ENCODE measurements at places on chromosomes 11 and 22.

DNA sequence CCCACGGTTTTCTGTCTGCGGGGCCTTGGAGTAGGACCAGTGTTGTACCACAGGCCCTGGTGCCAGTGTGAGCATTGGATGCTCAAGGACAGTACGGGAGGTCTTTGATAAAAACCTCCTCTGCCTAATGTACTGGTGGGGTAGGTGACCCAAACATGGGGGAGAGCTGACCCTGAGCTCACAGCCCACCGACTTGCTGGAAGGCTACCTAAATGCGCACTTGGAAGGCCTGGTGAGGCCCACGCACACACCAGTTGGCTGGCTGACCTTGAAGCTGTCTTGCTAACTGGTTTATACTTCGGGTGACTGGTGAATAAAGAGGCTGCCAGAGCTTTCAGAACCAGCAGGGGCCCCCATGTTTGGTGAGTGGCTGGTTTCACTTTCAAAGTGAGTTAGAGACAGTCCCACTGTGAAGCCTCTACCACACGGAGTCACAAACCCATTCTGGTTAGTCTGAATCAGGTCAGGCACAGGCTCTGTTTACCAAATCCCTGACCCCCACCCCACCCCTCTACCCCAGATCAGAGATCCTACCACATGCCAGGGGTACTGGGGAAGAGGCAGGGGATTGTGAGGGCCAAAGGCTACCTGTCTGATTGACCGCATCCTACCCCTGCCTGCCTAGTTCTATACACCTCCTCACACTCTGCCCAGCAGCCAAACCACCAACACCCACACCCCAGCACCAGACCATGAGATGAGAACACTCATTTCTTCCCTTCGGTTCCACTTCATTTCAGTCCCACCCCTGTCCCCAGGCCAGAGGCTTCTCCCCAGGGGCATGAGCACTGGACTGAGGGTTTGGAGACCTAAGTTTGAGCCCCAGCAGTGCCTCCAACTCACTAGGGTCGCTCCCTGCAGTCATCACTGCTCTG, 12.7 kb upstream of the IL2RB start:
- DNase-seq: no peak

DNA sequence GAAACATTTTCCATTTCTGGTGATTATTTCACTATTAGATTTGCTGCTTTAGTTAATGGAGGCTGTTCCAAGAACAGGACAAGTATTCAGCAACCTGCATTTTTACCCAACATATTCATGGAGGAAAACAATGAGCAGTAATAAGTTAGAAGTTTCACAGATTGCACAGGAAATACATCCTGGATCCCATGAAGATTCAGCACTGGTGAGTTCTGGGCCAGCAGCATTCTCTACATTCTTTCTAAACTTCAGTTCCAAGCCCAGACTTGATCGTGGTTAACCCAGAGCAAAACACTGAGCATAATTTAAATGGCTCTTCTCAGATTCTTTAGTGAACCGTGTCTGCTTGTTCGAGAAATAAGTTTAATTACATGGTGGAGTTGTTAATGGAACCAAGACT, 3.8 kb downstream of the FJX1 start:
- no peak for DNase-seq

DNA sequence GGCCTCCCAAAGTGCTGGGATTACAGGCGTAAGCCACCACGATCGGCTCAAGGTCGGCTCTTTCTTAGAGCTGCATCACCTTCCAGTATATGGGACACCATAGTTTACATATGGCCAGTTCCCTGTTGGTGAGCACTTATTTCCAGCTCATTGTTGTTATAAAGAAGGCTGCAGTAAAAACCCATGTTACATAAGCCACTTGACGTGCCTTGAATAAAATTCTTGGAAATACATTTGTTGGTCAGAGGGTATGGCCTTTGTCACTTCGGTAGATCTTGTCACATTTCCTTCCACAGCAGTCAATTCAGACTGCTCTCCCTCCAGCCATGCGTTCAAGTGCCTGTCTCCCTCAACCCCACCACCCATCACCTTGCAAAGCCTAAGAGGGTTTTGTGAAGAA, 92.9 kb downstream of the PRR5L start:
- no peak for DNase-seq

DNA sequence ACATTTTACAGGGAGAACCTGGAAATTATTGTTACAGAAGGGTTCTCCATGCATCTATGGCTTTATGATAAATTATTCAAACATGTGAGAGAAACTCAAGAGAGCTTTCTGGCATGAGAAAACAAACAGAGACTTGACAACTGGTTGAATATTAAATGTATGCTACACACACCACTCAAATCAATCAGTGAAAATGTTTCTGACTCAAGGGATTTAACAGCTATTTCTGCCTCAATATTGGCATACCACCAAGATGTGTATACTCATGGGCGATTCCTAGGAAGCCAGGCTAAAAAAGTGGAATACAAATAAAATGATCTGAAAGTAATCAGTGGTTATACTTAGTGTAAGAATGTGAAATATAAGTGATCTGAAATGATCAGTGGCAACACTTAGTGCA, 15.8 kb upstream of the OR51T1 start:
- DNase-seq: no peak

DNA sequence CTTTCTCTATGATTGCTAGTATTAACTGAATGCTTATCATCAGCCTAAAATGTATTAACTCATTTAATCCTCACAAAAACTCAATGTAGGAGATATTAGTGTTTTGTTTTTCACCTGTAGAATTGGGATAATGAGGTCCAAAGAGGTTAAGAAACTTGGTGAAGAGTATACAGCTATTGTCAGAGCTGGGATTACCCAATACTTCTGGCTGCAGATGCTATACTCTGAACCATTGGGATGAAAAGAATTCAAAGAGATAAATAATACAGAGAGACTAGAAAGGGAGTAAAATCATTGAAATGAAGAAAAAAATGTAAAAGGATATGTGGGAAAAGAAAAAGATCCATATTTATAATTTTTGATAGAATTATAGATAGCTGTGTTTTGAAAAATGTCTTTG, 137.1 kb downstream of the TRPC6 start:
- no peak for DNase-seq

- DNase-seq: no peak
Measured at GRCh38 chr11:93274851-93275250, 55.7 kb upstream of the DEUP1 start.

DNA sequence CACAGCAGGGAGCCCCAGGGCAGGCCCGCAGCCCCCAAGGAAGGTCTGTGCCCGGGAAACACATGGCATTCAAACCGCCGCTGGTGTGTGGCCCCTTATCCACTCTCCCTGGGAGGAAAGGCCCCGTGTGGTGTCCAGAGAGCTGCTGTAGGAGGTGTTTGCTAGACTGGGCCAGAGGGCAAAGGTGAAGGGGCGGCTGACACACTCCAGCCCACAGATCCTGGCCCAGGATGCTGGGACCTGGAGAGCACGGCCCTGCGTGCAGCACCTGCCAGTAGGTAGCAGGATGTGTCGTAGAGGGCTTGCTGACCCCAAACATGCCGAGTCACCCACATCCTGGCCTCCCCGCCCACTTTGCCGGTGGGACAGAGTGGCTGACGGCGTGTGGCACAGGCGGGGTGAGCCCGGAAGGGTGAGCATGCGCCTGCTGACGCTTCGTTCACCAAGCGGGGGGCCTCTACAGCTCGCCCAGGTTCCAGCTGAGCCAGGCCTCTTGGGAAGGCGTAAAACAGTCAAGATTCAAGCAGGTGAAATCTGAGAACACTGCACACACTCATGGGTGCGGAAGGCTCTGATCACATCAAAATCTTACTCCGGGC, 11.0 kb downstream of the OSBPL5 start:
- no peak for DNase-seq

DNA sequence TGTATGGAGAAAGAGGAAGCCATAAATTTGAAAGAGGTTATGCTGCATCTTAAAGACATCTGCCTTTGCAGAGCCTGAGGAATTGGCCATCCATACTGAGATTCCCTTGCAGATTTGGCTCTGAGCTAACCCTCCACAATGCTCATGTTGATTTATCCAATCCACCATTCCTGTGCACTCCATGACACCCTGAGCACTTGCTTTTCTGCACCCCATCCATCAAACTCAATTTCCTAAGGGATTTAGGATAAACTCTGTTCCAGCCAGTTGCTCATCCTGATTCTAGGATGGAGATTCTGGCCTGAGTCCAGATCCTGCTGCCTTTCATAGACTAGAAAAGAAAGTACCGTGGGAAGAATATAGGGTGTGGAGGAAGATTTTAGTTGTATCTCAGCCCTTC, 379.2 kb upstream of the LARGE1 start:
- DNase-seq: no peak

- no peak for DNase-seq
Measured at GRCh38 chr11:7520011-7520942, 6.5 kb downstream of the PPFIBP2 start.

DNA sequence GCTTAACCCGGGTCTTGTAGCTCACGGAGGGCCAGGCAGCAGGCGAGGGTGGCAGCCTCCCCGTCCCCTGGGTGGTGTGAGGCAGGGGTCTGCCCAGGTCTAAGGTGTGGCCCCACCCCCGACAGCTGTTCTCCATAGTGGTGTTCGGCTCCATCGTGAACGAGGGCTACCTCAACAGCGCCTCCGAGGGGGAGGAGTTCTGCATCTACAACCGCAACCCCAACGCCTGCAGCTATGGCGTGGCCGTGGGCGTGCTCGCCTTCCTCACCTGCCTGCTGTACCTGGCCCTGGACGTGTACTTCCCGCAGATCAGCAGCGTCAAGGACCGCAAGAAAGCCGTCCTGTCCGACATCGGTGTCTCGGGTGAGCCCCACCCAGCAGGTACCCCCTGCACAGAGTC, 24.4 kb downstream of the SYNGR1 start:
- no peak for DNase-seq

GRCh38 chr11:62546244-62546928, at the start of gene AHNAK:
AHNAK (minus strand) TSS chr11:62546806; CDS start chr11:62536098, 10,708 bp downstream.
- DNase-seq: no peak

GRCh38 chr11:22467248-22467647, 129.1 kb downstream of the SLC17A6 start:
- no peak for DNase-seq

GRCh38 chr11:75507571-75507970, 18.2 kb downstream of the GDPD5 start:
- no peak for DNase-seq

GRCh38 chr11:126585774-126586491, 230.4 kb downstream of the ST3GAL4 start:
- DNase-seq: peak; percentile 29

DNA sequence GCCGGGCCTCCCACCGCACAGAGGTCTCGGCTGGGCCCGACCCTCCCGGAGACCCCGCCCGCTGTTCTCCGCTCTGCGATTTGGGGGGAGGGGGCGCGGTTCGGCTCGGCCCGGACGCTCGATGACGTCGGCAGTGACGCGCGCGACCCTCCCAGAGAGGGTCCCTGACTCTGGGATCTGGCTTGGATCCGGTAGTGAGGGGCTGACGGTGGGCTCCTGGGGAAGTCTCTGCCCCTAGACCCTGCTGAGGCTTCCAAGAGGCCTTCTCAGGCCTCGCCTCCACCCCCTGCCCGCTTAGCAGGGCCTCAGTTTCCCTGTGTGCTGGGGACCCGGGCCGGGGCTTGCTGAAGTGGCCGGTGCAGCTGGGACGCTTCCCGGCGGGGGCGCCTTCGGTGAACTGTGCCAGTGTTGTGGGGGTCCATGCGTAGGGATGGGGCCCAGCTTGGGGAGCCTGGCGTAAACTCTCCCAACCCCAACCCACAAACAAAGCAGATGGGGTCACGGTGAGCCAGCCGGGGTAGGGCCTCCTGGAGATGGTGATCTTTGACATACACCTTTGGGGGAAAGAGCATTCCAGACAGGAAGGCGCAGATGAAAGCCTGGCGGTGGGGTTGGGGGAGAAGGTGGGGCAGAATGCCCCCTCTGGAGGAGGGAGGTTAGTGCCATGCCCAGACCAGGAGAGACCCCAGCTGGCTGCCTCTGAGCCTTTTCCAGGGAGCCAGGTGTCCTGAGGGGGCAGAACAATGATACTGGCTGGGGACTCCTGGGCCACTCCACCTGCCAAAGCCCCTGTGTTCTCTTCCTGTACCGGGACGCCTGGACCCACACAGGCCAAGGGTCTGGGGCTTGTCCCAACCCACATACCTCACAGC, 1.0 kb downstream of the B4GALNT4 start:
- DNase-seq: no peak

- no peak for DNase-seq
Measured at GRCh38 chr22:35686298-35686697, 31.4 kb upstream of the APOL5 start.

- no peak for DNase-seq
Measured at GRCh38 chr11:70302419-70302752, 31.9 kb downstream of the PPFIA1 start.

GRCh38 chr11:103587901-103588788, 448.3 kb upstream of the DDI1 start:
- DNase-seq: no peak

- no peak for DNase-seq
Measured at GRCh38 chr11:84056653-84057376, 770.6 kb upstream of the CCDC90B start.

- peak; percentile 35 for DNase-seq
Measured at GRCh38 chr11:93740031-93740729, 1.1 kb downstream of the TAF1D start.

DNA sequence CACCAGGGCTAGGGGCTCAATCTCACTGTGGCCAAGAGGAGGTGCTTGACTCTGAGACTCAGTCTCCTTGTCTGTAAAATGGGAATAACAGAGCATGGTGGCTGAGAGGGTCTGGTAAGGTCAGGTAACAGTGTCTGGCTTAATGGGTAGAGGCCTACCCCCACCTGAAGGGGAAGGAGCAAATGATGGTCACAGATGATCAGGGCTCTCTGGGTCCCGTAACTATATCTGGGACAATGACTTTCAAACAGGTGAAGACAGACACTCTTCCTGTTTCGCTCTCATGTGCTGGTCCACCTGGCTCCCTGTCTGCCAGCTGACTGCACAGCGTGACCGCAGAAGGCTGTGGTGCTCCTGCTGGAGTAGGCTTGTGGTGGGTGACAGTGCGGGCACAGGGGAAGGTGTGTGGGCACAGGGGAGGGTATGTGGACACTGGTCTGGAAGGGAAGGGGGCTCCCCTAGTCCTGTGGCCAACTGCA, 4.0 kb downstream of the A4GALT start:
- no peak for DNase-seq

GRCh38 chr22:47793304-47794101, 1031.1 kb downstream of the TBC1D22A start:
- DNase-seq: no peak

DNA sequence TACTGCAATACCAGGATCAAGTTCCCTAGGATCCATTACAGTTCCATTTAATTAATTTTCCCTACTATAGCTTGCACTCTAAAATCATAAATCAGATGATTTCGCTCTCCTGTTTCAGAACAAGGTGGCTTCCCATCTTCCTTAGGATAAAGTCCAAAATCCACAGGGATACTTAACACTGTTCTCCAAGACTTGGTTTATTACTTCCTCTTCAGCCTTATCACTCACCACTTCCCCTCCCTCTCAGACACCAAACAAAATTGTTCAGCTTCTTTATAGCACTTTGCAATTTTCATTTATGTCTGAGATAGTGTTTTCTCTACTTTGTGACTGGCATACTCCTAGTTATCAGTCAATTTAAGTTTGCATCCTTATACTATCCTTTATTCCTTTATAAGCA, 124.6 kb downstream of the GRIA4 start:
- DNase-seq: no peak
